ENCODE measurements at places on chromosomes 4 and X.

DNA sequence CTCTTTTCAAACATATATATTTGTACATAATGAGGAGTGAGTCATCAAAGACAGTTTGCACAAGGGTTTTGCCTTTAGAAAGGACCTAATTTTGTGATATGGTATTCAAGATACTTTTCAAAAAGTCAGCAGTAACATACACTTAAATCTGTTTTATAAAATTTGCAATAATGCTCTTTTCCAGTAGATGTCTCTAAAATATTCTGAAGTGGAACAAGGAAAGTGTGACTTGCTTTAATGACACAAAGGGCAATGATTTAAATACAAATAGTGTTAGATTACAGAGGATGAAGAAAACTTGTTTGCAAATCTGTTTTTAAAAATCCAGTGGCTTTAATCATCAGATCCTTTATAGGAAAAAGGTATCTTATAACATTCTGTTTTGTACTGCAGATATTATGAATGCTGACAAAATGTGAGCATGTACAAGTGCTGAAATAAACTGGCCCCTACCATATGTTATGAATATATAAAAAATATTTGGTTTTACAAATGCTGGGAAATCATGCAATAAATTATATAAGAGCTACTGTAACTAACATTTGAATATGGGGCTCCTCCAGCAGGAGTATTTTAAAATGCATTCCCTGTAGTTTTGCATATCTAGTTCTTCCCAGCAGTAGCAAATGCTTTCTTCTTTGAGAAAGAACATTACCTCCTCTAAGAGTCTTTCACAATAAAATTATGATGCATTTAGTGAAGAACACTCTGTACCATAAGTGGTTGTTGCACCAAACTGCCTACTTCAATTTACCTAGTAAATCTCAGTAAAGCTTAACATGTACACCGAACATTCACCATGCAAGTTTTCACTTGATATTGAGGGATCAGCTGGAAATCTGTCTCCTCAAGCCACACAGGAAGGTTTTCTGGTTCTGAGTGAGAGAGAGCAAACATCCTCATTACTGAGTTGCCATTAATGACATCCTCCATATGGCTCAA lies 20.2 kb downstream of the MMRN1 start:
- no peak for DNase-seq

GRCh38 chr4:11416071-11416766 lies 12.5 kb downstream of the HS3ST1 start:
- no peak for DNase-seq

DNA sequence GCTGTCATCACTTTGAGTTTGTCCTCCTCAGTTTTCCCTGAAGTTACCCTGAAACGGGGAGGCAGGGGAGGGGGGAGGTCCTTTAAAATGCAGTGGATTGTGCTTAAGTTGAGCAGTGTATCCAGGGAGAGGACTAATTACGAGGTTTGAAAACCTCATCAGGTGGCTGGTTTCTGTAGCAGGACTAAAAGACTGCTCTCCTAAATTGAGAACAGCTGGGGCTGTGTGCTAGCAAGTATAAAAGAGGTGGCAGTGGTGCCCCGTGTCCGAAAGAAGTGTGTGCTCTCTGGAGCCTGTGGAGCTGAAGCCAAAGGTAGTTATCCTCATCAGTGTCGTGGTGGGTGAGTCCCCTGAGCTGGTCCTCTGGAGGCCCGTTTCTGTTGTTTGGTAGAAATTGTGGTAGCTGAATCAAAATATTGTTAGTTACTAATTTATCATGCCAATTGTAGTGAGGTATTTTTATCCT lies 37.2 kb upstream of the CYP2U1 start:
- DNase-seq, result no peak

DNA sequence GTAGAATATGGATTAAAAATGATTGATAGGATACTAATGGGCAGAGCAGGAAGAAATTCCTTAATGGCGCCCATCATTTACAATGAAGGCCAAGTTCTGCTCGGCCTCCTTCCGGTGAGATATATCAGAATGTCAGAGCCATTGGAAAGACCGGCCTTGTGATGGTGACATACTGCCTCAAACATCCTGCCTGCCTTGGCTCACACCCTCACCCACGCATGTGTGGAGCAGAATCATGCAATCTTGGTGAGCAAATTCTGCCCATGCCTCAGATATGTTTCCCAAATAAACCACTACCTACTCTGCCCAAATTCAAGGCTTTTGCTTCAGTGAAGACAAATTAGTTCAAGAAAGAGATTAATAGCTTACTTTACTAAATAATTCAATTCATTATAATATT lies 163.3 kb downstream of the MID1 start:
- no peak for DNase-seq

DNA sequence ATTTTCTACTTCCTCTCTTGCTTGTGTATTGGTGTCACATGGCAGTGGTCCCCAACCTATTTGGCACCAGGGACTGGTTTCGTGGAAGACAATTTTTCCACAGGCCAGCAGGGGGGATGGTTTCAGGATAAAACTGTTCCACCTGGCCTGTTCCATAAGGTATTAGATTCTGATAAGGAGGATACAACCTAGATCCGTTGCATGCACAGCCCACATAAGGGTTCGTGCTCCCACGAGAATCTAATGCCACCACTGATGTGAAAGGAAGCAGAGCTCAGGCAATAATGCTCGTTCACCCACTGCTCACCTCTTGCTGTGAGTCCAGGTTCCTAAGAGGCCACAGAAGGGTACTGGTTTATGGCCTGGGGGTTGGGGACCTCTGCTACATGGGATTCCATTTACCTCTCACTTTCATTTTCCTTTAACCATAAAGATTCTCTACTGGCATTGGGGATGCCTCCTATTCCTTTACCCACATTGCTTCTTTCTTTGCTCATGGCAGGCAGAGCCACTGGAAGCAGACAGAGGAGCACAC lies 38.1 kb downstream of the SEC31A start:
- DNase-seq, result no peak

DNA sequence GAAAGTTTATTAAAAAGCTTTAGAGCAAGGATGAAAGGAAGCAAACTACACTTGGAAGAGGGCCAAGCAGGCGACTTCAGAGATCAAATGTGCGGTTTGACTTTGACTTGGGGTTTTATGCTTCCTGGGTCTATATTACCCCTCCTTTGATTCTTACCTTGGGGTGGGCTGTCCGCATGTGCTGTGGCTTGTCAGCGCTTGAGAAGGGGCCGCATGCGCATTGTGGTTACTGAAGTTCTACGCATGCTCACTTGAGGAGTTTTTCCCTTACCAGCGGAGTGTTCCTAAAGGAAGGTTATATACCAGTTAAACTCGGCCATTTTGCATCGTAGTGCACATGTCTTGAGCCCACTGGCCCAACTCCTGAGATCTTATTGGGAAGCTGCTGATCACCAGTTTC lies 9.9 kb downstream of the ZNF157 start:
- no peak for DNase-seq

GRCh38 chr4:17726911-17727310 lies 54.5 kb downstream of the FAM184B start:
- DNase-seq, result no peak

- DNase-seq, result peak; percentile 27
Observed at GRCh38 chr4:11408233-11408967, 20.3 kb downstream of the HS3ST1 start.

- no peak for DNase-seq
Observed at GRCh38 chr4:168863719-168864647, 146.1 kb downstream of the CBR4 start.

GRCh38 chr4:92184566-92184965 lies 119.2 kb upstream of the GRID2 start:
- no peak for DNase-seq

GRCh38 chrX:6021316-6022091 lies 207.2 kb downstream of the NLGN4X start:
- peak; percentile 48 for DNase-seq

GRCh38 chr4:122503214-122503613 lies 46.7 kb upstream of the IL2 start:
- DNase-seq, result no peak

GRCh38 chrX:15151267-15152186 lies 118.4 kb downstream of the ASB9 start:
- DNase-seq, result no peak

GRCh38 chr4:7820031-7820818 lies 119.4 kb downstream of the AFAP1 start:
- no peak for DNase-seq

DNA sequence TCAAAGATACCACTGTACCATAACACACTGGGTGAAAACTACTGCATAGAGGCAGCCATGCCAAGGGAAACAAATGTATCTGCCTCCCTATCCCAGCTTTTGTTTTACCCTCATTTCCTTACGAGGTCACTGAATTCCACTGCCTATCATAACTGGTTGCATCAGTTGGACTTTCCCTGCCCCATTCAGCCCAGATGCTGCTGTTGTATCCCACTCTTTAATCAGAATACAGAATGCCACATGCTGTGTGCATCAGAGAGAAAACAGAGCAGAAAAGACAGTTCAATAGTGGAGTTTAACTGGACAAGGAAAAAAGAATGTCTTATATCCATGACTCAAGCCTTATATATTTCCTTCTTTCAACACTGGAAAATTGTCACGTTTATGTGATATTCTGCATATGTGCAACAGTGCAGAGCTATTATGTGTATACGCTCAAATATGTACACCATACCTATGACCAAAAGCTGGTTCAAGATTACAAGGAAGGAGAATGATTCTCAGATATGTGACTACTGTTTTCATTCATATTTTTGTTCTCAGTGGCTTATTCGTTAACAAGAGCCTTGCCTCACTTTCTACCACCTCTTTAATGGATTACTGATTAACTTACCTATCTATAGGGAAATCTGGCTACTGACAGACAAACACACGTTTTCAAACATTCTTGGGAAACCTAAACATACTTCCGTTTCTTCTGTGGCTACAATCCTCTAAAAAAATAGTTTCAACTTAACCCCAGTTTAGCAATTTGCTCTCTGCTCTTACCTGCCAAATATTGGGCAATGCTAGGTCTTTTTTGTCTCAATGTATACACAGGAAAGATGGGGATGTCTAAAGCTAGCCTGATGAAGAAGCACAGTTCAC lies 378.9 kb downstream of the SMARCA1 start:
- no peak for DNase-seq

DNA sequence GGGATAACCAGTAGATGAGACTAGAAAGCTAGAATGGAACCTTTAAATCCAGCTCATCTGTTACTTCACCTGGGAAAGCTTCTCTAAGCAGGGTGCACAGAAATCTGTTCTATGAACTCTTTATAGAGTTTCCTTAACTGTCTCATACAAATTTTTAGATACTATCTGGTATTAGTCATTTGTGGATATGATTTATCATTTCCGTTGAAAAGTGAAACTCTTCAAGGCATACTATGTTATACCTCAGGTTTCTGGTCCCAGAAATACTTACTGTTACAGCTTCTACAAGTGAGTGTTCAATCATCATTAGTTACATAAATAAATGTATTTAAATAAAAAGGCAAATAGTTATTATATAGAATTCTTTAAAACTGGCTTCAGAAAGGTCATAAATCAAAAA lies 298.3 kb upstream of the AGA start:
- no peak for DNase-seq

GRCh38 chr4:15656038-15656470 lies 897 bp upstream of the FBXL5 start:
- DNase-seq, result no peak

- no peak for DNase-seq
Observed at GRCh38 chr4:25171201-25171865, 11.1 kb upstream of the SEPSECS start.

DNA sequence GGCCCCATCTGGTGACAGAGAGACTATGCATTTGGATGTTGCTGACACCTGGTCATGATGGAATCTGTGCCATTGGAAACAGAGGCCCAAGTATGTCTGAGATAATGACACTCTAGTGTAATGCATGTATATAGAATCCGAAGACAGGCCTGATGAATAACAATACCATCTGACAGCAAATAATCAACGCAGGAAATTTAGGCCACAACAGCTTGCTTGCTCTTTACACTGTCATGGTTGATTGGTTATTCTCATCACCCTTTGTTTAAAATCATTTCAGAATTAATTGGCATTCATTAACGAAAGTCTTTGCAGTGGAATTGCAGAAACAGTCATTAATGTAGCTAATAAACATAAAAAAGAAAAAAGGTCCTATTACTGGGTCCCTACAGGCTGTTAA lies 194.8 kb downstream of the AFF2 start:
- DNase-seq, result peak; percentile 98

Measured in NCI-H524 treated with DMSO at 0.1 percent for 48 hours (cell line).